ENCODE measurements at places on chromosomes 3 and 15. TPM values are rescaled to one million over a fixed set of nuclear protein-coding genes. Genes with fewer than 3 reads are reported as not detected.

KBTBD13 gene
- total RNA-seq = 8.4 TPM

ZNF80 gene
- total RNA-seq = not detected

ITIH3 gene
- 0.43 TPM for total RNA-seq

ALDH1A2 gene
- 14.2 TPM for total RNA-seq

DNA sequence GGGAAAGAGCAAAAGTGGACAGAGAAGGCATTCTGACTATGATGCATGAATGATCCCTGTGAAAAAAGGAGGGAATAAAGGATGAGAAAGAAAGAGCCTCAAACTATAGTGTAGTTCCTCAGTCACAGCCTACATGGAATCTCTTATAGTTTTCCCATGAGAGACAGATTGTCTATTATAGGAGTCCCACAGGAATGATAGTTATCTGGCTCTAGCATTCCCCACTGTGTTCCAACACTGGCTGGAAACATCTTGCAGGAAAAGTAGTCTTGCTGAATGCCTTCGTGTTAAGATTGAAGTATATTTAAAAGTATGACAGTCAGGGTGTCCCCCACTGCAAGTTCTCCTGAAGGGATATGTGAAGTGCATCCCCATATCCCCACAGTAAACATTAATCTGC, 641.5 kb upstream of the NECTIN3 start:
- no peak for DNase-seq

DNA sequence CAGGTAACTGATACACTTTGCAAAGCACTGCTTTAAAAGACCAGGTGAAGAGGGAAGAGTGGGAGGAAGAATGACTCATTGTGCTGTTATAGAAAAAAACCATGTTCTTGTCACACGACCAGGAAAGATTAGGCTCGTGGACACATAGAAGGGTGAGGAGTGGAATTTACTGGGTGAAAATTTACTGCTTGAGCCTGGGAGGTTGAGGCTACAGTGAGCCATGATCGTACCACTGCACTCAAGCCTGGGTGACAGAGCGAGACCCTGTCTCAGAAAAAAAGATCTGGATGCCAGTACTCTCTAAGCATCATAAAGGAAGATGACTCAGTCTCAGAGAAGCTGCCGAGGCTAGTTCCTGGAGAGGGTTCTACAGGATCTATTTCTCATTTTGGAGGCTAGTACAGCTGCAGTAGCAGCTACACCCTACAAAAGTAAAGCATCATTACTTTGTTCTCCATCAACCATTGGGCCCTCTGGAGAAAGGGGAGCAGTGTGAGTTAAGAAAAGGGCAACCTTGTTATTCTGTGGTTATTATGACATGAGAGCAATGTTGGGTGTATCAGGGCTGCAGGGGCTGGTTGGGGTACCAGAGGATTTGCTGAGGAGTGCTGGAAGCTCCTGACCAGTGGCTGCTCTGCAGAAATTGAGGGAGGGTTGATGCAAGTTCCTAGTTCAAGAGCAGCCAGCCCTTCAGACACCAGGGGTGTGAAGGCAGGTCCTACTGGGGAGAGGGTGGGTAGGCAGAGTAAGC, 75.4 kb downstream of the CMTM8 start:
- no peak for DNase-seq
